ENCODE measurements at places on chromosomes 1 and 21. TPM values are rescaled to one million over a fixed set of nuclear protein-coding genes. Genes with fewer than 3 reads are reported as not detected.

DNA sequence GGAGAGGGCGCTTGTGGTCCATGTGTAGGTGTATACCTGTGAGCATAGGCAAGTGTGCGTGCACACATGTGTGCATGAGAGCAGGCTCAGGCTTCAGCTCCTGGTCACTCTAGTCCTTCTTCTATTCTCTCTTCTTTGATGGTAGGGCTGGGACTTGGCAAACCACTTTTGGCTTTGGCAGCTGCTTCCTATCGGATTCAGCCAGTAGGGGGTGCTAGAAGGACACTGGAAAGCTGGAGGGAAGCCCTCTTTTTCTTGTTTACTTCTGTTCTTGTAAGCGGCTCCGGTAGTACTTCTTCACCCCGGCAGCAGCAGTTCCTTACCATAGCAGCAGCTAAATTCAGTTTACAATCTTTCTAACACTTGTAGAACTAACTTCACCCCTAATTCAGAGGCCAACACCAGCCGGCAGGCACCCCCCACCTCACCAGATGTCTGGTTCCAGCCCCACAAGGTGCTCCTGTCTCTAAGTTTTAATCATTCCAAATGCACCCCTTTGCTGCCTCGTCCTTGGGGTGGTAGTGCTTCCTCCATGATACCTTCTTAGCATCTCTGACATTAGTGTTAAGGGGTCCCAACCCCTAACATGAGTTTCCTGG is 25.1 kb downstream of the NENF start:
- no peak for DNase-seq

- no peak for DNase-seq
These were observed 66.0 kb upstream of the SLC25A33 start for GRCh38 chr1:9473032-9473807.

DNA sequence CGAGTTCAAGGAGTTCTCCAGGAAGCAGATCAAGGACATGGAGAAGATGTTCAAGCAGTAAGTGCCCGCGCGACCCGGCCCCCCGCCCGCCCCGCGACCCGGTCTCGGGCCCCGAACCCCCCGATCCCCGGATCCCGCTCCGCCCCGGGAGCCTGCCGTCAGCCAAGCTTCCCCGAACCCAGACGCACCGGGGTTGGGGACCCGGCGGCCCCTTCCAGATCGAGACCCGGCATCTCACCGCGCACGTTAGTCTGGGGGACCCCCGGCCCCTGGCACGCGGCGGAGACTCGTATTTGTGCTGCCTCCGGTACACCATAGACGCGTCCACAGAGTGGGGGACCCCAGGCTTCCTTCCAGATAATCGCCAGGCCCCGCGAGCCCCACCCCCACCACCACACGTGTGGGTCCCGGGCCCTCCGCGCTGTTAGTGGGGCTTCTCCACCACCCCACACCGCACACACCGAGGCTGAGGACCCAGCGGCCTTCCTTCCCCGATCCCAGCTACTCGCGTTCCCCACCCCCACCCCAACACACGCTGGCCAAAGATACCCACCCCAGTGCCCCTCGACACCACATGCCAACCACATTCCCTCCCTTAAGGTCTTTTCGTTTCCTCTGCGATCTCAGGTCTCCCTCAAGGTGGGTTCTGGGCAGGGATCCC is 665 bp downstream of the EFHD2 start:
- no peak for DNase-seq

DNA sequence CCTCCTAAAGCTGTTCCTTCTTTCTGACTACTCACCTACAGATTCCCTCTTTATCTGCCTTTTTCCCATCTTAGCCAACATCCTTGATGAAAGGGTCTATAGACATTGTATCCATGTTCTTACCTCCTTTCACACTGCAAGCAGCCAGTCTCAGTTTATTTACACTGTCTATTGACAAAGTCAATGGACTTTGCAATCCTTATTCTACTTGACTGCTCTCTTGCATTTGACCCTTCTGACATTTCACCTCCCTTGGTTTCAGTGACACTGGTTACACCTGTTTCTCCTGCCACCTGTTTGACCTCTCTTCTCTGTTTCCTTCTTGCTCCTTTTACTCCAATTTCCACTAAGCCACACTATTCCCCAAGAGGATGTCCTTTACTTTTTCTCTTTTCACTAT is 224.0 kb upstream of the SNX7 start:
- DNase-seq: no peak

Gene IPO13
- 36.9 TPM for polyA plus RNA-seq

- DNase-seq: no peak
These were observed 412.4 kb downstream of the DISC1 start for GRCh38 chr1:232038706-232039677.

DNA sequence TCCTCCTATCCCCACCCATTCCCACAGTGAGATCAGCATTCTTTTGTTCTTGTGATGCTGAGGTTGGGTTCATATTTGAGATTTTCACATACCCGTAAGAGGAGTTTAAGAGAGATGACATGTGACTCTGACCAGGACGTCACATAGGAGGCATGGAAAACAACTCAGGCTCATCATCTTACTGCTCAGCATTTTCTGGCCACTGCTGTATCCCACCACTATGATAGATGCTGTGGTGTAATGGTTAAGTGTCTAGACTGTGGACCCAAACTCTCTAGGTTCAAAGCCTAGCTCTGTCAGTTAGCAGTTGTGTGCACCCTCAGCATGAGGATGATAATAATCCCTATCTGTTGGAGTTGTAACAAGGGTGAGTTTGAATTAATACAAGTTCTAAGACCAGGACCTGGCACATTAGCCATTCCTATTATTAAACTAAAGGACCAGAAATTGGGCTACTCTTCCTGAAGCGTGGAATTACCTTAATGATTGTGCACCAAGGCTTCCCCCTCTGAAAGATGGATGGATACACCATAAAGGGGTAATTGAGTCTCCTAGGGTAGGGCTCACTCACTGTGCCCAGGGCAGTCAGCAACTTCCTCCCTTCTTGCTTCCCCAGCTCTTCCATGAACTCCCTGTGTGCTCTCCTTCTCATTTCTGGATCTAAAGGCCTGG is 40.9 kb downstream of the LGR6 start:
- DNase-seq: no peak

- DNase-seq: no peak
These were observed 179.3 kb downstream of the ZC3H11B start for GRCh38 chr1:219433496-219434131.

DNA sequence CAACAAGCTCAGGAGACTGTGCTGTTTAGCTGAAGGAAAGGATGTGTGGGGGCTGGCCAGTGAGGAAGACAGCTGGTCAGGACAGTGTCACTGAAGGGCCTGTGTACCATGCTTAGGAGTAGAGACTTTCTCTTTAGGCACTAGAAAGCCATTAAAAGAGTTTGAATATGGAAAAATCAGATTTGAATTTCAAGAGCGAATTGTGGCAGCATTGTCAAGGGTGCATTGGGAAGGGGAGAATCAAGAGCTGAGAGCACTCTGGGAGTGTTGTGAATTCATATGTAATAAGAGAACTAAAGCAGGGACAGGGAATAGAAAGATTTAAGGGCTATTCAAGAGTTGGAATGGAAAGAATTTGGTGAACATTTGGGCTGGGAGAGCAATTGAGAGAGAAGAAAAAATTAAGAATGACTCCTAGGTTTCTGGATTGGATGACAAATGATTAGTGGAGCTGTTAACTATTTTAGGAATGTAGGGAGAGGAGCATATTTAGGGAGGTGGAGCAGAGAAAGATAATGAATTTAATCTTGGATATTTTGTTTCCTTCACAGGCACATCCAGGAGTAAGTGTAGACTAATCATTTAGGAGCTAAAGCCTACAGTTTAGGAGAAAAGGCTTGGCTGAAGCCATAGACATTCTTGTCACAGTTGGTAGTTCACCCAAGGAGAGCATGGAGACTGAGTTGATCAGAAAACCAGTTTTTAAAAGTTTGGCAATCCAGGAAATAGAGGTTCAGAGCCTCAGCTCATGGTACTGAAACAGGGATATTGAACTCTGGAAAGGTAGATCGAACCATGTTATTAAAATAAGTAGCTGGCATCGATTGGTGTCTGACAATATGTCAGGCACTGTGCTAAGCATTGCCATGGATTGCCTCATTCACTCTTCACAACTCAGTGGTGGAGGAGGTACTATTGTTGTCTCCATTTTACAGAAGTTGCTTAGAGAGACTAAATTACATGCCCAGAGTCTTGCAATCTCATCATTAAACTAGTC is 23.1 kb upstream of the TOR3A start:
- DNase-seq: no peak

GRCh38 chr1:27935721-27936120 is 921 bp downstream of the SMPDL3B start:
- no peak for DNase-seq

GRCh38 chr1:160685266-160685665 is 26.4 kb downstream of the CD48 start:
- DNase-seq: no peak

GRCh38 chr1:59752556-59753414 is 62.0 kb upstream of the HOOK1 start:
- DNase-seq: no peak

Gene SLC6A17
- polyA plus RNA-seq: 0.76 TPM

Data from renal cortex interstitium (tissue), 15 donors.